ENCODE measurements at places on chromosomes 1 and 21.

- no peak for DNase-seq
These were observed 41.7 kb downstream of the PTGFRN start for GRCh38 chr1:116951200-116951935.

DNA sequence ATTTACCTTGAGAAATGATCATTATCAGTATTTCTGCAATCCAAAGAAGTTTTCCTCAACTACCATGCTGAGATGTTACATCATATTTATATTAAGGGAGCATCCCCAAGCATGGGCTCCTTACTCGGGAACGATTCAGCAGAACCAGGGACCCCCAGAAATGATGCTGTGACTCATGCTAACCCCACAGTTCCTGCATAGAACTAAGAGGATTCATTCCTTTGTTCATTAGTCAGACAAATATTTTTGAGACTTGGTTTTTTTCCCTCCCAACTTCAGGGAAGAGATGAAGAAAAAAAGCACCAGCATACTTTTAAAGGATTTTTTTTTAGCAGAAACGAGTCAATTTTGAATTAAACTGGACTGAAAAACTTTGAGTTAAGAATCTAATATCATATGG lies 49.2 kb upstream of the COL24A1 start:
- no peak for DNase-seq

DNA sequence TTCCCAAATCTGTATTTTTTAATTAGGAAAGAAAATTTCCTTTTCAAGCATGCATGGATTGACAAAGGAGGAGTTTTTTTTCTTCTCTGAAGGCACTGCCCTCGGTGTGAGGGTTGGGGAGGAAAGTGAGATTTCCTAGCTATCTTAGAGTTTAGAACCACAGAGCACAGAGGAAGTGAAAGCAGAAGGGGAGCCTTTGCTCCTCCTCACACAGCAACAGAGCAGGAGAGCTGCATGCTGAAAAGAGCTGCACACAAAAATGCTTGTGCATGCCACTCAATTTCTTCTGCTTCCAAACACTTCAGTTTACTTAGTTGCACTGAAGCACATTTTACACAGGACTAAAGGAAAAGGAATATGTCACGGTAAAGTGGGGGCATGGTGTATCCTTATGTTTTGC lies 308.1 kb downstream of the GPATCH2 start:
- no peak for DNase-seq

DNA sequence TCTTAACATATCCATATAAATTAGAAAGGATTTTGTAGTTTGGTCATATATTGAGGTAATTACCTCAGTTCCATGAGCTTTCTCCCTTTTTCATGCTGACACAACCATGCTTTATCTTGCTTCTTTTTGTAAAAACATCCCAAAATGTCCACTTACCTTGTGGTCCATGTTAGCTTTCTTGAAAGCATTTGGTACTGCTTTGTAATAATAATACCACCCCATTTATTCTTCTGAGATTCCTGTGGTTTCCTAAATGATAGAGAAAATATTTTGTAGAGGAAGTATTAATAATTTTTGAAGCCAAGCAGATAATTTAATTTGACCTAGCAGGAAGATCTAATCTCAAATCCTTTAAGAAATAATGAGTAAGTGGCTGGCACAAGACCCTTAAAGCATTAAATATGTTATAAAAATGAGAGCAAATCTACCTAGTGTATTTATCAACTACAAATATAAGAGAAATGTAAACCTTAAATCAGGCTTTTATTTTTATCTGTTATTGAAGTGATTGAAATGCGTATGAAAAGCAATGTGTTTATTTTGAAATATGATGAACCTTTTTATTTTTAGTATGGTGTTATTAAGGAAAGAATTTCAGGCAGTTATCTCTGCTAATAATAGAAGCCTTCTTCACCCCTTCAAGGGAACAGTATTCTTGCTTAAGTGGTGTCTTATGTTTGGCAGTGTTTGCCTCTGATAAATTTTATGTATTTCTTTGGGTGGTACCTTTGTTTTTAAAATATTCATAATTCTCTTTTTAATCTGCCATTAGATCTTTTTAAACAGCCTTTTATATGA lies 9.2 kb downstream of the PRKAA2 start:
- DNase-seq: no peak

DNA sequence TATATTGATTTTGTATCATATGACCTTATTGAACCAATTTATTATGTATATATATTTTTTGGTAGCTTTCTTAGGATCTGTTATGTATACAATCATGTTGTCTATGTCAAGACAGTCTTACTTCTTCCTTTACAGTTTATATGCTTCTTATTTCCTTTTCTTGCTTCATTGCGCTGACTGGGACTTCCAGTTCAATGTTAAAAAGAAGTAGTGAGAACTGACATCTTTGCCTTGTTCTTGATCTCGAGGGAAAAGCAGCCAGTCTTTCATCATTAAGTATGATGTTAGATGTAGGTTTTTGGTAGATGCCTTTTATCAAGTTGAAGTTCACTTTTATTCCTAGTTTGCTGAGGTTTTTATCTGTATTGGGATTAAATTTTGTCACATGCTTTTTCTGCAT lies 17.5 kb downstream of the MAN1C1 start:
- no peak for DNase-seq

- DNase-seq: no peak
These were observed 20.7 kb upstream of the RGS1 start for GRCh38 chr1:192554904-192555303.

DNA sequence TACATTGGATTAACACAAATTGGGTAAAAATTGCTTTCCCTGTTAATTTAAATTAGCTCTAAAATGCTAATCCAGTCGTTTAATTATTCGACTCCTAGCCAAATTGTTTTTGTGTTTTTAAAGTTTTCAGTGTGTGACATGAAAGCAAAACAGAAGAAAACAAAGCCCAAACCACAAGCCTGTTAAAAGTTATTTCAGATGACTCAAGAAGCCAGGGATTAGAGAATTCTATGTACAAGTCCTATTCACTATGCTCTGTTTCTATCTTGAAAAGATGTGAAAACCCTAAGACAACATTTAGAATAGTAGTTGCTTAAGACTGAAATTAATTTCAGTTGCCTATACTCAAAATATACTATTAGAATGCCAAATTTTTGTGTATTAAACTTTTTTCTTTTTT lies 294.8 kb upstream of the ADAMTS5 start:
- no peak for DNase-seq

DNA sequence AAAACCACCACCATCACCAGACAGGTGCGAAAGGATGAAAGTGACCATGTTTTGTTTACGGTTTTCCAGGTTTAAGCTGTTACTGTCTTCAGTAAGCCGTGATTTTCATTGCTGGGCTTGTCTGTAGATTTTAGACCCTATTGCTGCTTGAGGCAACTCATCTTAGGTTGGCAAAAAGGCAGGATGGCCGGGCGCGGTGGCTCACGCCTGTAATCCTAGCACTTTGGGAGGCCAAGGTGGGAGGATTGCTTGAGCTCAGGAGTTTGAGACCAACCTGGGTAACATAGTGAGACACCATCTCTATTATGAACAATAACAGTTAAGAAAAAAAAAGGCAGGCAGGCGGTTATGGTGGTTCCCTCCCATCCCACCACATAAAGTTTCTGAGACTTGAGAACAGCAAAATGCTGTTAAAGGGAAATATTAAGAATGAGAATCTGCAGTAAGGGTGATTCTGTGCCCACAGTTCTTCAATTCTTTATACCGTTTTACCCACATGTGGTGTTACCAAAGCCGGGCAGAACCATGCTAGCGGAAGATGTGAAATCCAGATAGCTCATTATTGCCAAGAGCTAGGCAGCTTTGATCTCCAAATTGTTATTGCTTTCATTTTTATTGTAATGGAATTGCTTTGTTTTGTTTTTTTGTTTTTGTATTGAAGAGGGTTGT lies 34.5 kb upstream of the TDRD10 start:
- DNase-seq: no peak

DNA sequence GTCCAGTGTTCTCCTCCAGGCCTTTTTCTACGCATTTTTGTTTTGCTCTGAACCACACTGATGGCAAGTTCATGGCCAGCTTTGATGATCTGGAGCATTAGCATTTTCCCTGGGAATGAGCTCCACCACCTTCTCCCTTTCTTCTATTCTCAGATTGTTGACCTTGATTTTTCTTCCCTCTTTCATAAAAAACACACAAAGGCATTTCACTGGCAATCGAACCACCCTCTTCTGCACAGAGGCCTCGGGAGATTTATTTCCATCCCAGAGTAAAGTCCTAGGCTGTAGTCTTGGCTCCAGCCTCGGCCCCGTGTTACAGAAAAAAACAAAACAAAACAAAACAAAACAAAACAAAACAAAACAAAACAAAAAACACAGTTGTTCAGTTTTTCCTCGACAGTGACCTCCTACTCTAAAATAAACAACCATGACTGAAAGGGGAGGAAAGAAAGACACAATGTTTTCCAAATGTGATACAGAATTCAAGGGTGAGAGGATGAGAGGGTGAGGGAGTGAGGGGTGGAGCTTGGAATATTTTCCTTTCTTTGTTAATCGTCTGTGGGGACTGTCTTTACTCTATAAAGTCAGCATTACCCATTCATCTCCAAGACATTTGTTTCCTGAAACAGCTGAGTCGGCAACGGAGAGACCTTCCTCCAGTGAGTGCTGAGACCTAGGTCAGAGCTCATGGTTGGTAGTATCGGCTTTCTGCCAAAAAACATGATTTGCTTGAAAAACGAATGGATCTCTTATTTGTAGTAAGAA lies 29.8 kb upstream of the RNF186 start:
- no peak for DNase-seq

DNA sequence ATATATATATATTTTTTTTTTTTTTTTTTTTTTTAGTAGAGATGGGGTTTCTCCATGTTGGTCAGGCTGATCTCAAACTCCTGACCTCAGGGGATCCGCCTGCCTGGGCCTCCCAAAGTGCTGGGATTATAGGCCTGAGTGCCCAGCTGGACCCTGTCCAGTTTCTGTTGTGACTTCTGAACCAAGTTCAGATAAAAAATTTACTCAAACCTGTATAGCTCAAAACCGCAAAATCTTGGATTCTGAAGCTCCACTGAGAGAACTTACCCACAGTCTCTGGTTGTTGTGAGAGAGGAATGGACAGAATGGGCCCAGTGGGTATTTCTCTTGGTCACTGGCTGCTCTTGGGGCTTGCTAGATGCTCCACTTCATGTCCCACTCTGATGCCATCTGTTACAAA lies 76.4 kb downstream of the HS2ST1 start:
- no peak for DNase-seq

GRCh38 chr21:39613041-39613934 lies 548 bp downstream of the B3GALT5 start:
- DNase-seq: no peak

GRCh38 chr1:28249013-28249865 lies 10.1 kb upstream of the SESN2 start:
- DNase-seq: no peak

DNA sequence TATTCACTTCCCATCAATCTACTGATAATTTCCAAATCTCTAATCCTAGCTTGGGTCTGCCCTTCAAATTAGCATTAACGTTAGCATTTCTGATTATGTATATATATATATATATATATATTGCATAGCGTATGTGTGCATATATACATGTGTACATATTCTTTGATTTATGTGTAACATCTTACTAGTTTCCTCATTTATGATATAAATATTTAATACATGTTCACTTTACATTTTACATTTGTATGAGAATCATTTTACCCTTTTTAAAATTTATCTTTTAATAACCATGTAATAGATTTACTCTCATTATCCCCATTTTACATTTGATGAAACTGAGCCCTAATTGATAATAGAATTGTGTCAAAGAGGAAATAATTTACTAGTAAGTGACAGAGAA lies 164.7 kb downstream of the ZNF648 start:
- DNase-seq: no peak

DNA sequence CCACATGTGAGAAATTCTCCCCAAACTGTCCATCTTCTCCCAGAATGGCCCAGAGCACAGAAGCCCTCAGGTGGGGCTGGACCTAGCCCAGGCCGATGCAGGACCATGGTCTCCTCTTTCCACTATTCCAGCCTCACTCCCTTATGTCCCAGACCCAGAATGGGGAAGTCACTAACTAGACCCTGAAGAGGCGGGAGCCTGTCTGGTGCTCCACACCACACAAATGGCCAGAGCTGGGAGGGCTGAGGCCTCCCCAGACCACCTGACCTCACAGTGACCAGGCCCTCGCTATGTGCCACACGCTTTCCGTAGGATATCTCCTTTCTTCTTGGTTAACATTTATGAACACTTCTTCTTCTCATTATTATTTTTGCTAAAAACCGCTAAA lies 54.9 kb upstream of the EDN2 start:
- no peak for DNase-seq

DNA sequence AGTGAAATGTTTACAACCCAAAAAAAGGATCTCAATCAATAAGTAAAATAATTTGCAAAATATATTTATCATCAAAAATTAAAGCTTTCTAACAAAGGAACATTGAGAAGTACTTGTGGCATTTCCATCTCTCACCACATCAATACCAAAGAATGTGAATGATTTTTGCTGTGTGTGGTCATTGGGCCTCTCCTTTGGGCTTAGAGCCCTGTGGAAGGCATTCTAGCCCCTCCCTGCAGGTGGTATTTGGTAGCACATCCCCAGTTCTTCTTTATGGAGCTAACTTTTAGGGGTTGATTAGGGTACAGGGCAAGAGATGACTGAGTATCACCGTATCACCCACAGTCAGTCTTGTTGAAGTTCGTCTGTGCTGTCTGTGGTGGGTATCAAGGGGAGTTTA lies 294.1 kb upstream of the SGIP1 start:
- no peak for DNase-seq

GRCh38 chr1:190376044-190376443 lies 101.6 kb downstream of the BRINP3 start:
- no peak for DNase-seq

- no peak for DNase-seq
These were observed 124.5 kb upstream of the DPYD start for GRCh38 chr1:98045211-98045766.

- no peak for DNase-seq
These were observed 144.6 kb upstream of the CD34 start for GRCh38 chr1:208055535-208055934.

GRCh38 chr1:119550381-119550780 lies 43.4 kb downstream of the HSD3B1 start:
- no peak for DNase-seq

DNA sequence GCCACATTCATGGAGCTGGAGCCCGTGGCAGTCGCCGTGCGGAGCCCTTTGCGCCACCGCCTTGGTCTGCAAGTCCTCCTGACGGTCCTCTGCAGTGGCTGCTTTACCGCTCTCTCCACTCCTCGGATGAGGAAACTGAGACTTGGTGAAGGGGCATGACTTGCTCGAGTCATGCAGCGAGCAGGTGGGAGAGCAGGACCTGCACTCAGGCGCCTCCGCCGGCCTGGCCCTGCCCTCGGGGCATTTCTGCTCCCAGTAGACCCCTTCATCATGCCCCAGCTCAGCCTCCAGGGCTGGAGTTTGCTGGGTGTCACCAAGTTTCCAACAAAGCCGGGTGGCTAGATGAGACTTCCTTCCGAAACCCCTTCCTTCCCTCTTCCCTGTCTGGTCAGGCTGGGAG lies 100.0 kb upstream of the TARDBP start:
- no peak for DNase-seq

GRCh38 chr1:219480011-219480410 lies 132.9 kb downstream of the ZC3H11B start:
- no peak for DNase-seq

DNA sequence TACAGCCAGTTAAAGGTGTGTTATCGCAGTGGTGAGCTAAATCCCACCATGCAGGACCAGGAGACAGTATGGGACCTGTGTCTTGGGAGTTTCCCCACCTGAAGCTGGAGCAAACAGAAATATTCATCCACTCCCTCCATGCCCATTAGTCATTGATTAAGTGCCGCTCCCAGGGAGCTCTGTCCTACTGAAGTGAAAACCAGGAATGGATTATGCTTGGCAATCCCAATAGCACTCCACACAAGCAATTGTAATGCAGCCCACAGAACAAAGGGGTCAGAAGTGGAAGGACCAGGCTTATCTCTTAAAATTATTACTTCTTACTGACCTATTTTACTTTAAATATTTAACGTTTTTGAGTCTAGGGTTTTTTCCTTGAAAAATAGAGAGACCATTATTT lies 1005.4 kb downstream of the ADGRL2 start:
- no peak for DNase-seq
